T-helper 1 cell treated with Interleukin-12 subunit alpha and Interleukin-12 subunit beta and Interleukin-4 antibody, amounts not matched to agents 30 ng/mL and 1 ng/mL, for 36 hours (primary cell): ENCODE measurements at places on chromosomes 4 and X. TPM values are rescaled to one million over a fixed set of nuclear protein-coding genes. Genes with fewer than 3 reads are reported as not detected.

UTP14A gene
- 31.9 and 32.0 TPM in 2 replicates for total RNA-seq

ZNF711 gene
- 0.12 and 0.54 TPM in 2 replicates for total RNA-seq

WAS gene
- 151 and 162 TPM in 2 replicates for total RNA-seq

RBM46 gene
- not detected in 2 replicates for total RNA-seq

GRPR gene
- not detected in 2 replicates for total RNA-seq

SLC10A4 gene
- total RNA-seq = 0.12 TPM in 1 of 2 replicates, not detected in the other

CT83 gene
- not detected in 2 replicates for total RNA-seq

HTATSF1 gene
- total RNA-seq = 62.0 and 63.5 TPM in 2 replicates

FAM149A gene
- 0.61 and 0.78 TPM in 2 replicates for total RNA-seq

SPANXN3 gene
- not detected in 2 replicates for total RNA-seq

MAGEA3 gene
- not detected in 2 replicates for total RNA-seq

CXCL3 gene
- total RNA-seq = 0.12 TPM in 1 of 2 replicates, not detected in the other

TLL1 gene
- total RNA-seq = 0.05 TPM in 1 of 2 replicates, not detected in the other

VSIG4 gene
- not detected in 2 replicates for total RNA-seq

FMR1NB gene
- total RNA-seq = not detected in 2 replicates

C4orf54 gene
- total RNA-seq = not detected in 2 replicates

CXorf49B gene
- not detected in 2 replicates for total RNA-seq

ATOH1 gene
- not detected in 2 replicates for total RNA-seq

KIAA1210 gene
- total RNA-seq = not detected in 2 replicates

GYPA gene
- not detected in 2 replicates for total RNA-seq

STOX2 gene
- total RNA-seq = 0.12 TPM in 1 of 2 replicates, not detected in the other

BMPR1B gene
- not detected in 2 replicates for total RNA-seq

STATH gene
- total RNA-seq = not detected in 2 replicates

STK32B gene
- not detected in 2 replicates for total RNA-seq

RENBP gene
- total RNA-seq = 24.8 and 30.3 TPM in 2 replicates

TLR6 gene
- total RNA-seq = 6.7 and 7.6 TPM in 2 replicates

TEX11 gene
- total RNA-seq = not detected in 2 replicates

PAGE2B gene
- 0.63 TPM in 1 of 2 replicates, not detected in the other for total RNA-seq

ATP2B3 gene
- total RNA-seq = 0.07 and 0.12 TPM in 2 replicates

FABP2 gene
- not detected in 2 replicates for total RNA-seq

TEC gene
- total RNA-seq = 0.91 and 1.1 TPM in 2 replicates
